Activated CD4-positive, alpha-beta T cell treated with anti-CD3 and anti-CD28 coated beads, Interleukin-2, amount 50 U/mL, for 4 hours (primary cell): ENCODE measurements at places on chromosomes 12 and 14.

GRCh38 chr14:52895000-52895399 lies 55.9 kb downstream of the FERMT2 start:
- no peak for DNase-seq

- DNase-seq: no peak
Measured at GRCh38 chr12:89568484-89568883, 42.6 kb upstream of the POC1B start.

DNA sequence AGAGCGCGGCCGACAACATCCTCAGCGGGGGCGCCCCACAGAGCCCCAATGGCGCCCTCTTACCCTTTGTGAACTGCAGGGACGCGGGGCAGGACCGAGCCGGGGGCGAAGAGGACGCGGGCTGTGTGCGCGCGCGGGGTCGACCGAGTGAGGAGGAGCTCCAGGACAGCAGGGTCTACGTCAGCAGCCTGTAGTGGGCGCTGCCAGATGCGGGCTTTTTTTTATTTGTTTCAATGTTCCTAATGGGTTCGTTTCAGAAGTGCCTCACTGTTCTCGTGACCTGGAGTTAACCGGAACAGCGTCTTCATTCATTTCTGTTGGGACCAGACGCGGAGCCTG lies 103.8 kb upstream of the FKBP4 start:
- peak; percentile 42 for DNase-seq

DNA sequence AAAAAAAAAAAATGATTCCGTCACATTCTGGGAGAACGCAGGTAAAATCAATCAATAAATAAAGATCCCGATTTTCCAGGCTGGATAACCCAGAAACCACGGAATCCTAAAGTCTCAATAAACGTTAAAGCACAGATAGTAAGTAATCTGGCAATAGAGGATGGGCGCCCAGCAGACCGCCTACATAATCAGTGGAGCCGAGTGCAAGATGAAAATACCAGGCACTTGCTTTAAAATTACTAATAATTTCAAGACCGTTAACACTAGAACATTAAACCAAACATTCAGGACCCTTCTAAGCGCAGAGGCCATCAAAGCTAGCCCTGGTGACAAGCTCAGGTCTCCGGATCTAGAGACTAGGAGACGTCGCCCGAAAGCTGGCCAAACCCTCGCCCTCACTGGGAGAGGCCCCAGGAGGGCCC lies 1.2 kb upstream of the DCAF11 start:
- DNase-seq: no peak

GRCh38 chr12:49552425-49552824 lies 13.6 kb downstream of the KCNH3 start:
- no peak for DNase-seq

GRCh38 chr14:55339770-55340169 lies 68.5 kb downstream of the FBXO34 start:
- no peak for DNase-seq
